ENCODE measurements at places on chromosomes 4 and X.
A peak's percentile ranks its signal among the peaks of the same experiment; 100 is the strongest.

DNA sequence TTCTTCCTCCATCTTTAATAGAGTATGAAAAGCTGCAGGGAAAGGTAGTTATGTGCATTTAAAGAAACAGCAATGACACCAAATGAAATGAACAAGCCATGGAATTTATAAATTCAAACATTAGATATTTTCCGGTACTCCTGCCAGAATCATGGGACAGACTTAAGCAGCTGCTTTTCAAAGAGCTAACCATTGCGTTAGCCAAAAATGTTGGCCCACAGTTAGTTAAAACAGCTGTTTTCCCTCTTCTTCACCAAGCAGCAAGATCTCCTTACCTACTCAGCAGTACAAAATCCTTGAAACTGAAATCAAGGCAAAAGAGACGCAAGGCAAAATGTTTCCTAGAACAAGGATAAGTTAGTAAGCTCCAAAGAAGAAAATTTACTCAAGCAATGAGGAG is 64.0 kb downstream of the MANBA start:
- DNase-seq, result no peak

- DNase-seq, result no peak
These were observed 418.8 kb upstream of the ZFP42 start for GRCh38 chr4:187576751-187577150.

GRCh38 chr4:54004463-54004862 is 59.9 kb downstream of the CHIC2 start:
- peak; percentile 33 for DNase-seq

- DNase-seq, result peak; percentile 13
These were observed 16.2 kb upstream of the LAMP2 start for GRCh38 chrX:120485315-120485637.

- no peak for DNase-seq
These were observed 54.4 kb upstream of the MAP9 start for GRCh38 chr4:155430895-155431795.

DNA sequence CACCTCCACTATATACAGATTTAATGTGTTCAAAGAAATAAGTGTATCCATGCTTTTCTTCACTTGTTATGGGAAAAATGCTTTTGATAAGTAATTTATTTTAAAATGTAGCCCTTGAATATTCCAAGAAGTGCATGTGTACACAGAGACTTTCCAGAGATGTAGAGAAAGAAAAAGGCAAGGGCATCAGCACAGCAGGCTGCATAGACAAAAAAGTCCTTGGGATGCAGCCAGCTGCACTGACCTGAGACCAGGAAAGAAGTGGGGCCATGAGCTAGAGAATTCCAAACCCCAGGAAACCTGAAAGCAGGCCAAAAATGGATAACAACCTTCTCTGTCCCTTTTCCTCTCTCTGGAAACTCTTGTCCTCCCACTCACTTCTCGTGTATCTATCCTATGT is 51.6 kb upstream of the PRDM8 start:
- DNase-seq, result no peak

GRCh38 chr4:168877511-168878491 is 132.3 kb downstream of the CBR4 start:
- no peak for DNase-seq

DNA sequence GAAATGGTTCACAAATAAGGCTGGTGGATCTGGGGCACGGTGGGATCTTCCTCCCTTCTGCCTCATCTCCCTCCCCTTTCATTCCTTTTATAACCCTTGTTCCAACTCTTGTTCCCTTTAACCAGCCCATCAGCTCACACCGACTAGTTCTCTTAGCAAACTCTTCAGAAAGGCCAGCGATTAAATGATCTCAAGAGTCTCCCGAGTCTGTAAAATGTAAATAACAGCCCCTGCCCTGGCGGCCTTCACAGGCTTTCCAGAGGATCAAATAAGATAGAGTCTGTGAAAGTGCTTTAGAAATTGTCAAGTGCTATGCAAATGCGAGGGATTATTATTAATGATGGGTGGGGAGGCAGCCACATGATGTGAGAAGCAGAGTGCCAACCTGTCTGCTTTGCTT is 27.1 kb downstream of the TSC22D3 start:
- DNase-seq, result no peak

GRCh38 chrX:44898411-44899221 is 25.6 kb downstream of the KDM6A start:
- peak; percentile 28 for DNase-seq

GRCh38 chr4:142242156-142242555 is 603.9 kb downstream of the INPP4B start:
- DNase-seq, result no peak
